ENCODE measurements at places on chromosomes 1 and 21. TPM values are rescaled to one million over a fixed set of nuclear protein-coding genes. Genes with fewer than 3 reads are reported as not detected.

GRCh38 chr1:225828706-225829345 is 18.9 kb downstream of the EPHX1 start:
- DNase-seq = no peak
- no peak overlapping the region for H3K4me3 ChIP-seq

GRCh38 chr21:23968008-23968407 is 1639.3 kb downstream of the MRPL39 start:
- no peaks in the 10 kb centered on the region for H3K27me3 ChIP-seq
- DNase-seq = no peak
- no peak overlapping the region for H3K27ac ChIP-seq
- no peak overlapping the region for H3K4me3 ChIP-seq
- H3K4me1 ChIP-seq = no peaks in the 10 kb centered on the region

DNA sequence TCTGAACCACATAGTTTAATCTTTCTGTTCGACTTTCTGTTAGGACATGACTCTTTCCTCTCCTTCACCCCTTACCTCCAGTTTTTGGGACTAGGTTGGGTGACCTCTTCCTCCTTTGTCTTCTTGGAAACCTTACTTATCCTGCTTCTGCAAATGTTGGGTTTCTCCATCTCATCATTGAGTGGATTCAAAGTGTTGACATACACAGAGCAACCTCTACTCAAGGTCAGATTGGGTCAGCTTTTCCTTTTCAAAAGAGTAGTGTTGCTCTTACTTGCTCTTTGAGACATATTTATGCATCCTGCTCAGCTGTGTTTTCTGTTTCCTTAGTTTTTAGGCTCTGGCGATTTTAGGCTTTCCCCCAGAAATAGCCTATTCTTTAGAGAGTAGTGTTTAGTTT is 3.7 kb downstream of the CAMTA1 start:
- H3K27ac ChIP-seq = no peak overlapping the region
- no peak overlapping the region for H3K4me3 ChIP-seq
- DNase-seq = no peak
- peaks cover 17% of the 10 kb centered on the region for H3K4me1 ChIP-seq
- no peaks in the 10 kb centered on the region for H3K27me3 ChIP-seq

DNA sequence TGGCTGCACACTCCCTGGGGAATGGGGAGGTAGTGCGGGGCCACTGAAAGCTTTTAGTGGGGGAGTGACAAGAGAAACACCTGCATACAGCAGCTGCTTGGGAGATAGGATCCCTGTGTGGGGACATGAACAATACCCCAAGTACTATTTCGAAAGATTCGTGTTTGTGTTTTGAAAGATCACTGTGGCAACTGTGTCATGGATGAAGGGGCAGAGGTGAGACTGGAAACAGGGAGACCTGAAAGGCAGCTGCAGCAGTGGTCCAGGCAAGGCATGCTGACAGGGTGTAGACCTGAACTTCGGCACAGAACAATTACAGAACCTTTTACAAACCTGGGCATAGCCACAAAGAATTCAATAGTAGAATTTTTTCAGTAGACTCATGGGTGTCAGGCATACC is 32.9 kb downstream of the TENT5C start:
- H3K27ac ChIP-seq = no peak overlapping the region
- no peak overlapping the region for H3K4me3 ChIP-seq
- no peak for DNase-seq
- H3K27me3 ChIP-seq = no peaks in the 10 kb centered on the region

Gene TSTD1
- total RNA-seq = 94.3 TPM

Gene AVPR1B
- not detected for total RNA-seq

Gene DEPDC1
- 10.6 TPM for total RNA-seq
